Aortic smooth muscle cell (primary cell): ENCODE measurements at places on chromosomes 13 and 19. TPM values are rescaled to one million over a fixed set of nuclear protein-coding genes. Genes with fewer than 3 reads are reported as not detected.

Gene MEIOSIN
- not detected in 2 replicates for total RNA-seq

Gene KLK11
- total RNA-seq = not detected in 2 replicates

Gene OR4F17
- total RNA-seq = not detected in 2 replicates

Gene LTBP4
- 14.5 and 16.1 TPM in 2 replicates for total RNA-seq

Gene NTN5
- under 0.01 and 0.06 TPM in 2 replicates for total RNA-seq

Gene MAST1
- 0.13 and 0.19 TPM in 2 replicates for total RNA-seq

Gene TMEM143
- 3.4 and 4.2 TPM in 2 replicates for total RNA-seq

Gene NOTCH3
- total RNA-seq = 184 and 225 TPM in 2 replicates

Gene ARRDC2
- total RNA-seq = 12.2 and 32.4 TPM in 2 replicates

Gene ZIC2
- not detected in 2 replicates for total RNA-seq
